ENCODE measurements at places on chromosomes 5 and 9. TPM values are rescaled to one million over a fixed set of nuclear protein-coding genes. Genes with fewer than 3 reads are reported as not detected.

The BNC2 gene
- 1.6 TPM for total RNA-seq

The HMCN2 gene
- total RNA-seq = under 0.01 TPM

The ENTREP1 gene
- total RNA-seq = 0.82 TPM

The EGFLAM gene
- total RNA-seq = 2.9 TPM

The SURF1 gene
- total RNA-seq = 13.9 TPM

The SMIM33 gene
- total RNA-seq = not detected

DNA sequence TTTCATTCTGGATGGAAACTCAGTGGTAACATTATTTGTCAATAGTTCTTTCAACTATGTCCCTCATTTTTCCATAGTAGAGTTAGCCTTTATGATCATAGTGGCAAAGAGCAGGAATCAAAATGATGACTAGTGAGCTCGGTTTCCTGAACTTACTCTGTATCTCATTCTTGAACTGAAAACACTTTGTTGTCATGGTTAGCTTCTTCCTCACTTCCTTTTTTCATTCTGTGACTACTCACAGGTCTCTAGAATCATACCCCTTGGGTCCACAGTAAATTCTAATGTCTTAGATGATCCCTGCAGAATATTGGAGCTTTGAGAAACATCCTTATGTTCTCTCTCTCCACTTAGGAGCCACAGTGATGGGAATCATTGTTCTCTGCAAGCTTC lies 29.4 kb upstream of the RECK start:
- DNase-seq = no peak

DNA sequence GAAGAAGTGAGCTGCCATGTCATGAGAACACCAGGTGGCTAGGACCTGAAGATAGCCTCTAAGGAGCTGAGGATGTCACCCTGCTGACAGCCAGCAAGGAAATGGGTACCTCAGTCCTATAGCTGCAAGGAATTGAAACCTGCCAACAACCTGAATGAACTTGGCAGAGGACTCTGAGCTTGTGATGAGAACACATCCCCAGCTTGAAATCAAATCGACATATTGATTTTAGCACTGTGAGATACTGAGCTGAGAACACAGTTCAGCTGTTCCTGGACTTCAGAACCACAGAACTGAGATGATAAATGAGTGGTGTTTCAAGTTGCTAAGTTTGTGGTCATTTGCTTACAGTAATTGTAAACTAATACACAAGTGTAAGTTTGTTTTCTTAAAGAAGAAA lies 5.5 kb upstream of the RASEF start:
- no peak for DNase-seq

DNA sequence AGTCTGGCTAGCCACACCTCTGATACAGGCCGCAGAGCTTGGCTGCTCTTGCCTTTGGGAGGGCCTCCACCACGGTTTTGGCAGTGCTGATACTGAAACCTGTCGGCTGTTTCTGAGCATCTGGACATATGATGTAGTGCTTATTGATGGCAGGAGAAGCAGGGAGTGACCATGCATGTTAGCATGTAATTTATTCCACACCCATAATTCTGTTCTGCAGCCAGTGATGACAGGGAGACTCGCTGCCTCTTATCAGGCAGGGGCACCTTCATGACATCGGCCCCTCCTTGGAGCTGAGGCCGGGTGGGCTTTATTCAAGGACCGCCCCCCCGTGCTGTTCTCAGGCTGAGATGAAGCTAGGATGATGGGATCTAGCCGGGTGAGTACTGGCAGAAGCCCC lies 49.0 kb downstream of the OLFM1 start:
- DNase-seq = no peak

- no peak for DNase-seq
These were observed 87.0 kb upstream of the CCNH start for GRCh38 chr5:87499478-87500410.

DNA sequence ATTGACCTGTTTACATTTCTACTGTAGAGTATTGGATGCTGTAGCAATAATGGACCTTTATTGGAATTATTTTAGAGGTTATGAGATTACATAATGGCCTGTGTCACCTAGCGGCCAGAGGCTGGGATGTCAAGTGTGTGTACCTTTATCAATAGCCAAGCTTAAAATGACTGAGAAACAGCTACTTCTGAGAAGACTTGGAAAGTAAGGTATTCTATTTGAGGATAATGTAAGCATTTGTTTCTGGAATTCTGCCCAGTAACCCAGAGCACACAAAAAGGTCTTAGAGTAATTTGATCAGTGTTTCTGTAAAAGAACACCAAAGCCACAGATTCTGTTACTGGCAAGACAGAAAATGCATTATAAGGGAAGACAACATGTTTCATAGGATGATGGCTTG lies 116.8 kb downstream of the MACIR start:
- DNase-seq = no peak

DNA sequence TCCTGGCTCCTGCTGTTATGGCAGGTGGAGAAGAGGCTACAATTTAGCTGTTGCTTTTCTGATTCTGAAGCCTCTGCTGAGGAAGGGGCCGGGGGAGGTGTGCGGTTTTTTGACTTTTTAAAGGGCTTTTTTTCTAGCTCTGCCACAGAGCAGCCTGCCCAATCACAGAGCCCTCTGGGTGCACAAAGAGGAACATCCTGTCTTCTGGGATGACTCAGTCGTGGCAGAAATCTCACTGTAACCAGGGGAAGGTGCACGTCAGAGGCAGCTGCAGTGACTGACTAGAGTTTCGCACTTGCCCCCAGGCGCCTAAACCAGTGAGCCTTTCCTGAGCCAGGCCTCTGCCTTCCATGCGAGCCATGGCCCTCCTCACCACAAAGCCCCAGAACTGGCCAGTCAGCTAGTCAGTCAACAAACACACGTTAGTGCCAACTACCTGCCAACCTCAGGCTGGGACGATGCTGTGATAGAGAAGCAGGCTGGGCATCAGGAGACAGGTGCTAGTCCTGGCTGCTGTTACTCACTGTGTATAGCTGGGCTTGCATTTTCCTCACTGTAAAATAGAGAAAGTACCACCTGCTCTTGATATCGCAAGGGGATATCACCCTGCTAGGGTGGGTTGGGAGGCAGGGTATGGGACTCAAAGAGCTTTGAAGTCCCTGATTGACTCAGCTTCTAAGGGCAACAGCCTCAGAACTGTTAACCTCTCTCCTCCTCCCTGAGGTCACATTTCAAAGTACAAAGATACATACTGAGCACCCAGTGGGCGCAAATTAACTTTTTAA lies 2.2 kb downstream of the AKNA start:
- no peak for DNase-seq

- DNase-seq = no peak
These were observed 16.5 kb upstream of the TMEM171 start for GRCh38 chr5:73103870-73104299.

DNA sequence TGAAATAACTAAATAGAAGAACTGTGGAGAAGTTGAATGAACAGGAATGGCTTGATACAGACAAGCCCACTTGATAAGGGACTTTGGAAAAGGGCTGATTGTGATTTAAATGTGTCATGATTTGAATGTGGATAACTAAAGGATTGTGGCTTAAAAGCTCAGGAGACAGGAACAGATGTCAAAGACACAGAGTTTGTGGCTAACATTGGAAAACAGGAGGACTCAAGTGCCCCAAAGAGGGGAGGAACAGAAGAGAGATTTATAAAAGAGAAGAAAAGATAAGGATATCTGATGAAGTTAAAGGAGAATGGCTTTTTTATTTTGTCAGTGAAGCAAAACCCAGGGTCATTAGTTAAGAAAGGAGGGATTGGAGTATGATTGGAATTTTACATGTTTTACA lies 124.2 kb upstream of the TRPM3 start:
- DNase-seq = no peak

DNA sequence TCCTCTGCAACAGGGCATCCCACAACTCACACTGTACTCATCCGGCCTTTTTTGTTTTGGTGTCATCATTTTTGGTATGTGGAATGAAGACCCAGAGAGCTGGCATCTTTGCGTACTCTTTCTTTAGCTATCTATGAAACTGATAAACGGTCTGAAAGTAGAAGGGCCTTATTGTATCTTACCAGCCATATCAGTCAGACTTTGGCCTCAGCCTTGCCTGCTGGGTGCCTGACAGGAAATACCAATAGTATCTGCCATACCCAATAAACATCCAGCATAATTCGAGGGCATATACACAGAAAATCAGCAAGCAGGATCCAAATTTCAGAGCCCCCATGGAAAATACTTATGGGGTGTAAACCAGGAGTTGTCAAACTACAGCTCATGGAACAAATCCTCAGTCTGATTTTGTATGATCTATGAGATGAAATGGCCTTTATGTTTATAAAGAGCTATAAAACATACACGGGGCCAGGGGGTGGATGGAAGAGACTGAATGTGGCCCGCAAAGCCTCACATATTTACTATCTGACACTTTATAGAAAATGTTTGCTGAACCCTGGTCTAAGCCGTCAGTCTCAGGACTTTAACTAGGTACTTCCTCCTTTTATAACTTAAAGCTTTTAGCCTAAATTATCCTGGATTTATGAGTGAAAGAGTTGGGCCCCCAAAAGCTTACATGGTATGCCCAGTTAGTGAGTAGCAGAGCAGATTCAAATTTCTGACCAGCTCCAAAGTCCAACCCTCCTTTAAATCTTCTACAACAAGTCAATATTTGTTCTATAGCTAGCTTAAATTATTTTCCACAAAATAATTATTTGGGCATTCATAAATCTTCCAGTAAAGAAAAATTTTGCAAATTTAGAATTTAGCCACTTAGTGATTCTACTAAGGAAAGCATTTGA lies 308.0 kb upstream of the PUM3 start:
- DNase-seq = no peak

- DNase-seq = no peak
These were observed 93.9 kb downstream of the SNX18 start for GRCh38 chr5:54611290-54611951.
